ENCODE measurements at places on chromosomes 3 and 15.

- DNase-seq, result no peak
Observed at GRCh38 chr3:38003371-38003816, 12.8 kb downstream of the VILL start.

DNA sequence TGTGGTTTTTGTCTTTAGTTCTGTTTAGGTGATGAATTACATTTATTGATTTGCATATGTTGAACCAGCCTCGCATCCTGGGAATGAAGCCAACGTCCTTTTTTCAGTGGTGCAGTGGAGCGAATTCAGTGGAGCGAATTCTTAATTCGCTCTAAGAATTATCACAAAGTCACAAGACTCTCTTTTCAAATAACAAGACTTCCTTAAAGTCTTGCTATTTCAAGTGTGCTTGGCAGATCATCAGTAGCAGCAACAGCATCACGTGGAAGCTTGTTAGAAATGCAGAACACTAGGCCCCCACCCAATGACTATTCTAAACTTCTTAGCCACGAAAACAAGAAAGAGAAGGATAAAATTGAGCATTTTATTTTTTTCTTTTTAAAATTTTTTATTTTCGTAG is 58.1 kb upstream of the CD200R1L start:
- no peak for DNase-seq

- no peak for DNase-seq
Observed at GRCh38 chr3:81788044-81788443, 26.6 kb upstream of the GBE1 start.

- no peak for DNase-seq
Observed at GRCh38 chr15:33067456-33067855, 127.1 kb downstream of the FMN1 start.

DNA sequence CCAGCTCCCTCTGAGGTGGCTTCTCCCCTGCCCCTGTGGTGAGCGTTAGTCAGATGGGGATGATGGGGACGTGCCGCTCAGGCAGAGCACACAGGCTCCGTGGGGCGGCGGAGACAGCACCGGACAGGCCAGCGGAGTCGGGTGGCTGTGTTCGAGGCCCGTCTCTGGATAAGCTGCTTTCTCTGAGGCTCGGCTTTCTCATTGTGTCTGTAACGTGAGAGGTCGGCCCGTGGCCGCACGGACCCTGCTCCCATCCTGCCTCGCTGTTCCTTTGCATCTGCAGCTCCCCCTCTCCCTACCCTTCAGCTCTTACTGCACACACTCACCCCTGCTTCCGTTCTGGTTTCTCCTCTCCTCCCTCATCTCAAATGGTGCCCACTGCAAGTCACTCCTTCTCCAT is 62.5 kb downstream of the FAM43A start:
- DNase-seq, result no peak

- no peak for DNase-seq
Observed at GRCh38 chr3:106827515-106828213, 549.6 kb upstream of the CCDC54 start.

- no peak for DNase-seq
Observed at GRCh38 chr3:46477756-46478155, 13.1 kb upstream of the LTF start.

DNA sequence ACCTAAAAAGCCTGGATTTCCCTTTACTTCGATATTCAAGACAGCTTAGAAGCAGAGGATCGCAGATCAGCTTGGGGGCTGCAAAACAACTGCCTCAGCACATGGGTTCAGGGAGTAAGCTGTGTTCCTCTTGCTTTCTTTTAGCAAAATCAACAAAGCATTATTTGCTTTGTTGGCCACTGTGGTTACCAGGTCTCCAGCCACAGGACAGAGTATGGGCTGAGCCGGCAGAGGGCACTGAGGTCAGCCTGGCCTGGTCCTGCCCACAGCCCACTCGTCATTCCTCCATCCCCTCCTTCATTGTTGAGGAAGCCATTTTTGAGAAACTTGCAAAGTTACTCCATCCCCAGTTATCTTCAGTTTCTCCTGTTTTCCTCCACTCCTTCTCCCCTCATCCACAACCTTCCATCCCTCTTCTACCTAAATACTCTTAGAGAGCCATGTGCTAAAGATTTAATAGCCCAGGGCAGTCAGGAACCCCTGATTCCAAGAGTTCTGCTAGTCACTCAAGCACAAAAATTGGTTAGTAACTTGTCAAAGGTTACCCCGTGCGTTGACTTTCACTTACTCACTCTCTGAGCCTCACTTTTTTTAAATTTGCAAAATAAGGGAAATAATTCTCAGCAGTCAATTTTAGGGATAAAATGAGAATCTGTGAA is 60.0 kb upstream of the HES1 start:
- DNase-seq, result peak; percentile 38

DNA sequence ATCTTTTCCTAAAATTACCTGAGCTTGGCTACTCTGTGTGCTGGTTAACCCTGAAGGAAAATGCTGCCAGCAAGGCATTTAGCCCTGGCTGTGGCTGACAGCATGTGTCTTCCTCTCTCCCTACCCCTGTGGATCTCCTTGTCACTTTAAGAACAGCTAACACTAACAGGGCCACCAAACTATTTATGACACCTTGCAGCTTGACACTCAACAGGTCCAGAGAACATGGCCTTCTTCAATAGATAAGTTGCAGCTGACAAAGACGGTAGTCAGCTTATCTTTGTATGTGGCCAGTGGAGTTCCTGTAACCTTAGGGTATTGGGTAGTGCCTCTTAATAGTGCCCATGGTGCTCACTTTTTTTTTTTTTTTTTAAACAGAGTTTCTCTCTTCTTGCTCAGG is 32.0 kb upstream of the COPB2 start:
- no peak for DNase-seq

DNA sequence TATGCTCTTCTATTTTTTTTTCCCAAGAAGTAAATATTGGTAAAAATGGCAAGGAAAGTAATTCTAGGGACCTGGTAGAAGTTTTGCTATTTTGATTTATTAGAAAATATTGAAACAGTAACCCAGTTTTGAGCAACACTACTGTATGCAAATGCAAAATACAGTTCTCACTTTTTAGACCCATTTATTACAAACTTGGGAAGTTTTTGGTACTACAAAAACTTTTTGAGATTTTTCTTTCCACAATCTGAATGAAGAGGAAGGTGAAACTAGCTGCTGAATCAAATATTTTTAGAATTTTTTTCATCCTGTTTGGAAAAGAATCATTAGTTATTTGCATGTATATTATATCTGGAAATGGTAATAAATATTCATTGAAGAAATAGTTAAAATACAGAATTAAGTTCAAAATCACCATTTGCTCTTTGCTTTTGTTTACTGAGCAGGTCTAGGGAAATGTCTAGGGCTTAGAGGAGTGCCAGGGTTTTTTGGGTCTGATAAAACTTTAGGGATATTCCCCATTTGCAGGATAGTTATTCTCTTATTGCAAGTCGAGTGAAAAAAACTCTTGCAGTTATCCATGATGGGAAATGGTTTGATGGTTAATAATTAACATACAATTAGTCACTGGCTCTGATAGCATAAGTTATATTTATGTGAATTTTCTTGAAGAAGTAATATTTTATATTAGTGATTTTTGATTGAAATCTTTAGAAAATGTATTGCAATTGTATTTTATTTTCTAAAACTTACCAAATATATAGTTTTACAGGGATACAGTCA is 47.0 kb downstream of the TCF12 start:
- no peak for DNase-seq

- no peak for DNase-seq
Observed at GRCh38 chr3:110767838-110768237, 303.8 kb upstream of the NECTIN3 start.

- DNase-seq, result no peak
Observed at GRCh38 chr3:147409143-147410115, at the start of gene ZIC1. ZIC1 (plus strand) TSS chr3:147409365; CDS start chr3:147410113, 748 bp downstream.

DNA sequence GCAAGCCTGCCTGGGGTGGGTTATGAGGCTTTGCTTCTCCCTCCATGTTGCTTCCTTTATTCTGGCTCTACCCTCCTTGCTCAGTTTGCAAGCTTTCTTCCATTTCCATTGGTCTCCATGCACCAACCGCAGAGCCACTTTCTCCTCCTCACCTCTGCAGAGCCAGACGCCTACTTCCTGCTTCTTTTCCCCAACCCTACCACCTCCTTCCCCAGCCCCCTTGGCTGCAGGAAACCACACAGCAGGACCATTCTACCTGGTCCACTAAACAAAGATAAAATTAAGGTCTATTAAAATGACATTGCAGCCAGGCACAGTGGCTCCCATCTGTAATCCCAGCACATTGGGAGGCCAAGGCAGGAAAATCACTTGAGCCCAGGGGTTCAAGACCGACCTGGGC is 10.0 kb upstream of the CAV3 start:
- no peak for DNase-seq

DNA sequence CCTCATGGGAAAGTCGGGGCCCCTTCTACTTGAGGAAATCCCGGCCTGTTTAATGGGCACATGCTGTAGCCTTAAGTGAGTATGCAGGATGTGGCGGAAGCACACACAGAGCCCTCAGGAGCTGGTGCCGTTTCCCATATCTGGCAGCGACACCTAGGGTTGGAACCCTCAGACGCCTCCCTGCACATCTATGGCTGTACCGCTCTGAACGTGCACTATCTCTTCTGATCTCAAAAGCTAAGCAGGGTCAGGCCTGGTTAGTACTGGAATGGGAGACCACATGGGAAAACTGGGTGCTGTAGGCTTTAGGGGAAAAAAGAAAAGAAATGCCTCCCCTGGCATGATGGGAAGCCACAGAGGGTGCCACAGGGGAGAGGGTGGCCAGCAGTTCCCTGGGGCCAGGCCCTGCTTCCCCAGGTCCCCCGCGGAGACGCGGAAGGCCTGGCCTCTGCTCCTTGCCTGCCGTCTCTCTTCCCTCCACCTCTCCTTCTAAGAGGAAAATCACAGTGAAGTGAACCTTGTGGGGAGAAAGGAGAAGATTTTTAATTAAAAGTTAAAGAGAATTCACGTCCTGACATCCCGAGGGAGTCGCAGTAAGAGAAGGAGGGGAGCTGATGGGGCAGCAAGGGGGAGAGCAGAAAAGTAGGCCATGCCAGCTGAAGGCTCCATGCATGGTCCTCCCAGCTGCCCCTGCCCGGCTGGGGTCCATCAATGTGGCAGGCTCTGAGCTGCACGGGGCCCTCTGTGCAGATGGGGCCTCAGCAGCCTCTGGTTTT is 60.5 kb upstream of the TMEM115 start:
- DNase-seq, result no peak

DNA sequence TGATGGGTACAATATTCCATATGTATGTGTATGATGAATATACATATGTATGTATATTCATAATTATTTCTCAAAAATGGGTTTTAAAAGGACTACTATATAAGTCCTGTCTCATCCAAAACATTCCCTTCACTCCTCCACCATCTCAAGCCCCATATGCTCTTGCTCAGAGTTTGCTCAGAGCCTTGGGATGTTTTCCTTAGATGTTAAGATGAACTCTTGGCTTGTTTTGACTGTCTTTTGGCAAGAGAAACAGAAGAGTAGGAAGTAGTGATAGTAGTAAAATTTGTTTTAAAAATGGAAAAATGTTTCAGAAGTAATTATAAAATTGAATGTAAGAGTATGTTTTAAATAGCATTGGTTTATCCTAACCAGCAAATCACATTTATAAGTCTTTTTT is 6.2 kb upstream of the EPHA3 start:
- DNase-seq, result no peak

DNA sequence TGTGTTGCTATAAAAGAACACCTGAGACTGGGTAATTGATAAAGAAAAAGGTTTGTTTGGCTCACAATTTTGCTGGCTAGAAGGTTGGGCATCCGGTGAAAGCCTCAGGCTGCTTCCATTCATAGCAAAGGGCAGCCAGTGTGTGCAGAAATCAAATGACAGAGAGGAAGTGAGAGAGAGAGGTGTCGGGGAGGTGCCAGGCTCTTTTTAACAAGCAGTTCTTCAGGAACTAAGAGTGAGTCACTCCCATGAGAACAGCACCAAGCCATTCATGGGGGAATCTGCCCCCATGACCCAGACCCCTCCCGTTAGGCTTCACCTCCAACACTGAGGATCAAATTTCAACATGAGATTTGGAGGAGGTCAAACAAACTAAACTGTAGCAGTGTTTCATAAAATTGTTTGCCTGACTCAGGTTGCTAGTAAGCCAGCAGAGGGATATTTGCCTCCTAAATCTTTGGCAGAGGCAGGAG is 4.5 kb upstream of the PARP15 start:
- no peak for DNase-seq

GRCh38 chr3:55127565-55127964 is 199.7 kb upstream of the LRTM1 start:
- no peak for DNase-seq

GRCh38 chr15:81225161-81225671 is 28.5 kb downstream of the IL16 start:
- no peak for DNase-seq

DNA sequence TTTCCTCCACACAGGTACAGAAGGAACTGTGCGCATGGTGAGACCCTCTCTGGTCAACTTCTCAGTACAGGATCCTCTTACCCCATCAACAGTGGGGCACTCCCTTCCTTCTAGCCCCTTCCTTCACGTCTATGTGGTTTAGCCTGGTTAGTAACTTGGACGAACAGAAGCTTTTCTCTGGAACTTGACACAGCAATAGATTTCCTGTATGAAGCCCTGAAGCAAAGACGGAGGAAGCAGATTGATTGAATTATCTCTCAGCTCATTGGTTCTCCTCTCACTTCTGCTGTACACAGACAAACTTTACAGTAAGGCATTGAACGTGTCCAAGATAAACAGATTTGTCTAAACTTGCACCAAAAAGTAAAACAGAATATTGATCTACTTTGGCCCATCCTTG is at the start of gene CD200R1:
Gene CD200R1, minus strand, starts transcription at position 210 of the 400 bp plus-strand sequence. CDS start 246 bp downstream, outside the sequence.
- DNase-seq, result no peak

DNA sequence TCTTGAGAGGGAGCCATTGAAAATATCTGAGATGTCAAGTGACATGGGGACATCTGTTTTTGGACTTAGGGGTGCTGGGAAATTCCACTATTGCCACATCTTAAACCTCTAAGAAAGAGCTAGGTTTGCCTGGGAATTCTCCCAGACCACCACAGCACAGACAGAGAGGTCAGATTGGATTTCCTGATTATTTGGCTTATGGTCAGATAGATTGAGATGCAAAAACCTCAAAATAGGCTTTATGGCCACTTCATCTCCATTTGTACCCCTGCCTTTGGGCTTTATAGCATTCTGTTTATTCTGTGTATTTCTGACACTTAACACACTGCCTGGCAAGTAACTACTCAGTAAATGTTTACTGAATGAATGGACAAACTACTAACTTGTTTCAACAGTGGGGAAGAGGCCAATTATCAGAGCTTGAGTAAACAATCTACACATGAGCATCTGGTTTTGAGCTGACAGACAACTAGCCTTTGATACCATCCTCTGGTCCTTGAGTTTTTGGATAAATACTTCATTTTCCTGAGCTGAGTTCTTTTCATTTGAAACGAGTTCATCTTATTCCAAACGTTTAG is 81.8 kb downstream of the TP63 start:
- peak; percentile 93 for DNase-seq

DNA sequence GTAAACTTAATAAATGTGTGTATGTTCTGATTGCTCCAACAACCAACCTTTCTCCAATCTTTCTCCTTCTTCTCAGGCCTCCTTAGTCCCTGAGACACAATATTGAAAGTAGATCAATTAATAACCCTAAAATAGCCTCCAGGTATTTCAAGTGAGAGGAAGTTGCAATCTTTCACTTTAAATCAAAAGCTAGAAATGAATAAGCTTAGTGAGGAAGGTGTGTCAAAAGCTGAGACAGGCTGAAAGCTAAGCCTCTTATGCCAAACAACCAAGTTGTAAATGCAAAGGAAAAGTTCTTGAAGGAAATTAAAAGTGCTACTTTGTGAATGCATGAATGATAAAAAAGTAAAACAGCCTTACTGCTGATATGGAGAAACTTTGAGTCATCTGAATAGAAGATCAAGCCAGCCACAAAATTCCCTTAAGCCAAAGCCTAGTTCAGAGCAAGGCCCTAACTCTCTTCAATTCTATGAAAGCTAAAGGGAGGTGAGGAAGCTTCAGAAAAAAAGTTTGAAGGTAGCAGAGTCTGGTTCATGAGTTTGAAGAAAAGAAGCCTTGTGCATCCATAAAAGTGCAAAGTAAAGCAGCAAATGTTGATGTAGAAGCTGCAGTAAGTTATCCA is 38.6 kb downstream of the CCDC80 start:
- DNase-seq, result no peak

Data from NCI-H774 (cell line).